ENCODE measurements at places on chromosomes 12 and 14.

DNA sequence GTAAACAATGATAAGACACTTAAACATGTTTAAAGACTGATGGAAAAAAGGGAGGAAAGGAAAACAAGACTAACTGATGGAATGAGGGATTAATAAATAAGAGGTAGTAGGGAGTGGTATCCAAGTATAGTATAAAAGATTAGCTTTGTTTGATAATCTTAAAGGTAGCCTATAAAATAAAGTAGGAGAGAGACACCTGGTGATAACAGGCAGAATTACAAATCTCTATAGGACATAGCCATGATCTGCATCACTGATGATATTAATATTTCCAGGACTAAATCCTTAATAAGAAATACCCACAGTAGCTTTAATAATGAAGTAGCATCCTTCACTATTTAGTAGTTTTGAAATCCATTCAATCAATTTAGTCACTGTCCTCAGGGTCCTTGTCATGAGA, 30.4 kb downstream of the DLGAP5 start:
- no peak for DNase-seq

- peak; percentile 39 for DNase-seq
Observed at GRCh38 chr12:46661110-46661845, 164.5 kb downstream of the SLC38A4 start.

DNA sequence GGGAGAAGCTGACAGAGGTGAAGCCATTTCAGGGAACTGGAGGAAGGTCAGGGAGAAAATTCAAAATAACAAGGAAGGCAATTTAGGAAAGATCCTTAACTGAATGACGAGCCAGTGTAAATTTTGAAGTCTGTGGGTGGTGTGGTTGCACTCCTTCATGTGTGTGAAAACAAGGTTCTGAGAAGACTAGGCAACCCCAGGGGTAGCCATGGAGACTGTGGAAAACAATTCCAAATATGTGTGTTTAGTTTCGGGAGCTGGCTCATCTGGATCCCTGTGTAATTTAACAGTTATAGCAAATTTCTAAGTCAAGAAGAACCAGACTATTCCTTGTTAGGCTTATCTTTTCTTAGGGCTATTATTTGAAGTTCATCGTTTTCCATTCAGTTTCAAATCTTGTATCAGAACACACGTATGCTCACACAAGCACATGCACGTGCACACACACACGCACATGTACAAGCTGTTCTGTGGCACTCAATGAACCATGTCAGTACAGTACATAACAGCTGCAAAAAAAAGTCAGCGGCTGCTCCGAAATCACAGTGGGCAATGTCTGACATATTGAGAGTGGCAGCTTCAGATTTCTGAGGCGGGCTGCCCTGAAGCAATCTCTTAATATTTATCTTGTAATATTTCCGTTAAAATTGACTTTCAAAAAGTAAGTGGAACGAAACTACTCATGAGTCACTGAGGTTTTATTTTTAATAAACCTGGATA, 411.2 kb downstream of the AEBP2 start:
- DNase-seq: no peak

- no peak for DNase-seq
Observed at GRCh38 chr12:11437966-11438365, 42.6 kb upstream of the PRB2 start.

GRCh38 chr12:114384739-114385138, 21.2 kb downstream of the TBX5 start:
- DNase-seq: no peak

DNA sequence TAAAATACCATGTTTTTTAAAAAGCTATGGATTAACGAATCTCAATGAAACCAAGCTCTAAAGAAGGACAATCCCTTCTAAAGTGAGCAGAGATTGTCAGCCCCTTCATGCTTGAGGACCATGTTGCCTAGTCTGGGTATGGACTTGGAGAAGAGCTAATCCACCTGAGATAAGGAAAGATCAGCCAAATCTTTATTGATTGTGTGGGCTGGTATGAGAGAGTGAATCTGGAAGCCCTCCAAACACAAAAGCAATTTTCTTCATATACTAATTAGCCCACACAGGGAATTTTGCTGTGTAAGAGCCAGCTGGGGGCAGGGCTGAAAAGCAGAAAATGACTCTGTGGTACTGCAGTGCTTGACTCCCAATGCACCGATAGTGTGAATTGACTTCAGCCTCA, 47.4 kb upstream of the DICER1 start:
- DNase-seq: no peak

- DNase-seq: no peak
Observed at GRCh38 chr12:109539508-109539907, 33.8 kb downstream of the MMAB start.

DNA sequence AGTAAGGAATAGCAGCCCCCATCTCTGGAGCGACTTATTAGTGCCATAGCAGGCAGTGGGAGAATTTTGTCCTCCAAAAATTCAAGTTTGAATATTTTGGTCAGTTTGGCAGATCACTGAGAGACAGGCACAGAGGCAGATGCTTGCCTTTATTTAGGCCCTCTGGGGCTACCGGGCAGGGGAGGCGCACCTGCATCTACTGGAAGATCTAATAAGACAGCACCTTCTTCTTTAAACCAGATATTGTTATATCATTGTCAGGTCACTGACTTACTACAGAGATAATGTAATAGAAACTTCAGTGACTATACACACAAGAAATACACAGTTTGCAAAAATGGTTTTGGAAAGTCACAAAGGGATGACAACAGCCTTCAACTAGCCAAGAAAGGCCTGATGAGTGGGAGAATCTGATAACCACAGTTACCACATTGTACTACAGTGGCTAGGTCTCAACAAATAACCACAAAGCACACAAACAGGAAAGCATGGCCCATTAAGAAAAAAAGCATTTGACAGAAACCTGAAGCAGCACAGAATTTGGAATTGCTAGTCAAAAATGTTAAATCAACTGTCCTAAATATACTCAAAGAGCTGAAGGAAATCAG, 56.8 kb downstream of the CDK17 start:
- no peak for DNase-seq

DNA sequence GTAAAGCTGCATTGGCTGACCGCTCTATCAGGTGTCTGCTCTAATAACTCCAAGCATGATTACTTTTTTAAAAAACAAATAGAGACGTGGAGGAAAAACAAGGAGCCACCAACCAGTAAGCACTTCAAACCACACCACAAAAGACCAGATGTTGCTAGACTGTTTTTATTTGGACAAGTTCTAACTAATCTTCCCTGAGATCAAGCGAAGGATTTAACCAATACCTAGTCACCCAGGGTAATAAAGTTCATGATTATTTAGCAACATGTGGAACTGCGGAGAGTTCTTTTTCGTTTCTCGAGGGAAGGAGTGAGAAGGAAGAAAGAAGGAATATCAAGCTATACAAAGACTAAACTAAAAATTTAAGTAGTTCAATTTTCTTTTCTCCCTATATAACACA, 288.1 kb downstream of the DUSP6 start:
- DNase-seq: no peak

DNA sequence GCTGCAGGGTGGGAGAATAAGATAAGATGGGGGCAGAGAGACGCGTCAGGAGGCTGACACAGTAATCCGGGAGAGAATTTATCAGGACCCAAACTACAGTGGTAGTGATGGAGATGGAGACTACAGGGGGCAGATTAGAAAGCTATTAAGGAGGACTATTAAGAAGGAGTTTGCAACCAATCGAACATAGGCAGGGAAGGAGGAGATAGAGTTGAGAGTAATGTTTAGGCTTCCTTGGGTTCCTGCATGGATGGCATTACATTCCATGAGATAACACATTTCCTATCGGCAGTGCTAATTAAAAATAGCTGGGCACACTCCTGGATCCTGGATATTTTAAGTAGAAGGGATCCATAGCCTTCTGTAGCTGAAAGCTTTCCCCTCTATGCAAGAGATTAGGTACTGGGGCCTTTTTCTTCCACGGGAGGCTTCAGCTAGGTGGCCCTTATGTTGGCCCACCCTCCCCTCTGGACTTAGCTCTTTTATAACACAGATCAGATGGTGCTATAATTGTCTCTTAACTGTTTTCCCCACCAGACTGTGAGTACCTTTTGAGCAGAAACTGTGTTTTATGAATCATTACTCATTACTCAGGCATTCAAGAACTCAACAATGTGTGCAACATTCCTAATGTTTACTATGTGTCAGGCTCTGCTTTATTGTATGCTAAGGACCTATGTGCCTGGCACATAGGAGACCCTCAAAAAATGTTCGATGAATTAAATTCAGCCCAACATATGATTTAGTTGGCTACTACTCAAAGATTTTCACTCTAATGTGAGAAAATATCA, 113.0 kb downstream of the RMST start:
- no peak for DNase-seq

DNA sequence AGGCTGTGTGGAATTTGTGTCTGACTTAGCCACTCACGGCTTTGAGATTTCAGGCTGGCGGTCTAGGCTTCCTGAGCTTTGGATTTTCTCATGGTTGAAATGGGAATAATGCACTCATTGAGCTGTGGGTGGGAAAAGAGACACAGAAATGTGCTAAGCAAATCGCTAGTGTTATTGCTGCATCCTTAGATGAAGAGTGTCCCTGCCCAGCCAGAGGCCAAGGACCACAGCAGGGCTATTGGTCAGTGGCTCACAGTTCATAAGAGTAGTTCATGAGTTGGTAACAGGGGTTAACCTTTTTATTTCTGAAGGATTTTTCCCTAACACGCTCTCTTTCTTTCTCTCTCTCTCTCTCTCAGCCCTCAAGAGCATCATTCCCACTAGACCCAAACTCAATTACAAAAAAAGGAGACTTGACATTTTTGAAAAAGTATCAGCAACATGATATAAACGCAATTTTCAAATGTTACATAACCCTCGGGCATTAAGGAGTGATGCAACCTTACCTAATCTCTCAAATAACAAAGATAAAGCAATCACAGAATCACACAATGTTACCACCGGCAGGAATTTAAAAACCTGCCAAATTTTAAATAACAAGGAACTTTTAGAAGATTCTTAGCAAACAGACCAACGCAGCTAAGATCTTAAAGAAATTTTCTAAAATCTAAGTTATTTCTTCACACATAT, 36.7 kb upstream of the RMST start:
- DNase-seq: no peak

- no peak for DNase-seq
Observed at GRCh38 chr12:48979602-48980388, 1.7 kb downstream of the WNT1 start.

DNA sequence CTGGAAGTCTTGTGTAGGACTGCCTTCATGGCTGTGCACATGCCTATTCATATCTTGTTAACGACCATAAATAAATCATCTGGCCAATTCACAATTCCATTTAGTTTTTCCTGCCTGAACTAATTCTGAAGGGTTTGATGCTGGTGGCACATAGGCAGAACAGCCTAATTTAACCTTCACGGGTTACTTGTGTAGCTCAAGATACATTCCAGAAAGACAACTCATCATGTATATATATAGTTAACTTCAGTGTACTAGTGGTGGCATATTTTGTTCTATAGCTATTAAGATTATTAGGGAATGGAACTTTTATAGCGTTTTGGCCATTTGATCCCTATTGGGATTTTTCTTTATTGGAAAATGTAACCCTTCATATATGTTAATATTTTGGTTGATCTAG, 31.4 kb downstream of the CFAP54 start:
- no peak for DNase-seq

GRCh38 chr14:50038398-50039119, 77.8 kb downstream of the VCPKMT start:
- no peak for DNase-seq

DNA sequence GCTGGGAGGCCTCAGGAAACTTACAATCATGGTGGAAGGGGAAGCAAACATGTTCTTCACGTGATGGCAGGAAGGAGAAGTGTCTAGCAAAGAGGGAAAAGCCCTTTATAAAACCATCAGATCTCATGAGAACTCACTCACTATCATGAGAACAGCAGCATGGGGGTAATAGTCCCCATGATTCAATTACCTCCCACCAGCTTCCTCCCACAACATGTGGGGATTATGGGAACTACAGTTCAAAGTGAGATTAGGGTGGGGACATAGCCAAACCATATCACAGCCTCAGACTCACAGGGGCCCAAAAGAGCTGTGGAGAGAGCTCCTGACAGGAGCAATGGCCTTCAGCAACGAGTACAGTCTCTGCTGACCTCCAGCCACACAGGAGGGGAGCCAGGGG, 151.4 kb downstream of the GXYLT1 start:
- no peak for DNase-seq

GRCh38 chr12:20507711-20508110, 139.4 kb downstream of the PDE3A start:
- DNase-seq: no peak

DNA sequence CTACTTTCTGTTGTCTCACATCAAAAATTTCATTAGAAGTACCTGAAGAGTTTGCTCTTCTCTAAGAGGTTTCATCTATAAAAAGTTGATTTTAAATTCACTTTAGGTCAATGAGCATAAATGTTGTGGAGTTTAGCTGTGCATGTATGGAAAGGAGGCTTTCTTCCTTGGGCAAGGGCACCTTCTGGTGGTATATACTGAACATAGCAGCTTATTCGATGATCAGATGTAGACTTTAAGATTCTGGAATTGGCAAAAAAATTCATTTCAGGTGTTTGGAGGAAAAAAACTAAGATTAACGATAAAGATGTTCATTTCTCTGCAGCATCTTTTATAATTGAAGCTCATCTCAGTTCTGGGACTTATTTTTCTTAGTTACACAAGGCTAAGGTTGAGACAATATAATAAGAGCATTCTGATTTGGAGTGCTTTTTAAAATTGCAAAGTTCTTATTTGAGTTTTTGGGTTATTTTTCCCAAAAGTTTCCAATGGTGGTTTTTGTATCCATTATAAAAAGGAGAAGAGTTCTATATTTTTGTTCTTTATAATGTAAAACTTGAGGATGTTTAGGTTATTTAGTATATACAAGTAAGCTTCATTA, 46.8 kb downstream of the TMEM117 start:
- peak; percentile 7 for DNase-seq

- DNase-seq: no peak
Observed at GRCh38 chr12:93199831-93200236, 177.9 kb upstream of the NUDT4 start.

GRCh38 chr14:41167040-41167439, 439.6 kb upstream of the LRFN5 start:
- peak; percentile 59 for DNase-seq

- DNase-seq: no peak
Observed at GRCh38 chr12:104345234-104346066, 41.9 kb downstream of the EID3 start.

- DNase-seq: no peak
Observed at GRCh38 chr12:25014961-25015360, 66.1 kb upstream of the BCAT1 start.

GRCh38 chr12:62210422-62210821, 49.8 kb upstream of the USP15 start:
- no peak for DNase-seq

- DNase-seq: no peak
Observed at GRCh38 chr14:95039259-95039992, 117.9 kb downstream of the DICER1 start.

All from NCI-H2081 treated with DMSO at 0.1 percent for 48 hours (cell line).